Iris pigment epithelial cell (primary cell): ENCODE measurements at places on chromosomes 6 and 20.

DNA sequence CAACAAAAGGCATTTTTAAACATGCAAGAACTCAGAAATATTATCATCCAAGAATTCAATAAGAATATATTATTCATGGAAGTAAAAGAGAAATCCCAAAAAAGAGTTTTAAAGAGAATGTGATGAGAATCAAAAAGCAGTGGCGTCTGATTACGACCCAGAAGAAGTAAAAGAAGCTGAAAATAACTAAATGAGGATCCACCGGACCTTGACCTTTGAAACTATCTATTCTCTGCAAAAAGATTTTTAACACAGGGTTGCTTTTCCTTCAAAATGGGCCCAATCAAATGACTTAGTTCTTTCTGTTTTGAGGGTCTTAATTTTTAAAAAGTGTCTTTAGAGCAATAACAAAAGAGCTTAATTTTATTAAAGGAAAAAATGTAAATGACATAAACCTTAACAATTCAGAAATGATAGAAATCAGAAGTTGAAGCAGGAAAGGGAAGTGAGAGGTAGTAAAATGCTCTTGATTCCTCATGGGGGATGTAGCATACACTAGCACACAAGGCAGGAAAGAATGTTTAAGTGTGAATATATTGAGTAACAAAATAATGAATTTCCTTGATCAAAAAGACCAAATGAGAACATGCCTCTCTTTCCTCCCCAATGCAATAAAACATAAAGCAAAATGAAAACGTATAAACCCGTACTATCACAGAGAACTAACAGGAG lies 223.1 kb upstream of the PRDM1 start:
- no peak for DNase-seq

GRCh38 chr6:46876126-46876525 lies 45.6 kb downstream of the ADGRF5 start:
- DNase-seq, result peak; percentile 29

- no peak for DNase-seq
These were observed 520.9 kb downstream of the CD83 start for GRCh38 chr6:14638435-14638905.

DNA sequence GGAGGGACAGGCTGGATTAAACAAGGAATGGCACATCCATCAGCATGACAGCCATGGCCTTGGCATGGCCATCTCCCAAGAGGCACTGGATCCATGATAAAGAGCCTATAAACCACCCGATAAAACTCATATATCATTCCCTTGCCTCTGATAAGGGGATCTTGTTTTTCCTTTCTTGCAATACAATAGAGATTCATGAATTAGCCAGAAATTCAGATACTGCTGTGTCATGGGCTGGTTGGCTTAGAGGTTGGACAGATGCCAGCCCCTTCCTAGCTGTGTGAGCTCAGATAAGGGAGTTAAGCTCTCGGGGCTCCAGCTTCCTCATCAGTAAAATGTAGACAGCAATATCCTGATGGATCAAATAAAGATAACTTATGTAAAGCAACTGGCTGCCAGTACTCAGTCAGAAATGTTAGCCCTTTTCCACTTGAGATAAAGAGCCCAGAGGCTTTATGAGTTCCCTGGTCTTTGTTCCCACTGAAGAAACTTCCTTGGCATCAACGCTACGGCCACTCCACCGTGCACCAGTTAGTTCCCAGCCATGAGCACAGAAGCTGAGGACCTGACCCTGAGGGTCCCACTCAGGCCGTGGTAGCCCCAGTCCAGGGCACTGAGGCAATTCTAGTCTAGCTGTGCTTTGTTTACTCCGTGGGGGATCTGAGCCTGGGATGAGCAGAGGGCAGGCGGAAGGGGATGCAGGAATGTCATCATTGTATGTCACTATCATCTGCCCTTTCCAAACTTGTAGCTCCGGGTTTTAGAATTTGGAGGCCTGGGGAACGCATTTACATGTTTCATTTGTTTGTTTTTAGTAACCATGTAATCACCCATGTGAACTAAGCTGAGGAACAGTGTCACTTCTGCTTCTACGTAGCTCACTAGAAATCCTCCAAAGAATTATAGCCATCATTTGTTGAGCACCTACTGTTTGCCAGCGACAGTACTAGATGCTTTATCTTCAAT lies 67.2 kb upstream of the TBC1D7 start:
- peak; percentile 92 for DNase-seq

DNA sequence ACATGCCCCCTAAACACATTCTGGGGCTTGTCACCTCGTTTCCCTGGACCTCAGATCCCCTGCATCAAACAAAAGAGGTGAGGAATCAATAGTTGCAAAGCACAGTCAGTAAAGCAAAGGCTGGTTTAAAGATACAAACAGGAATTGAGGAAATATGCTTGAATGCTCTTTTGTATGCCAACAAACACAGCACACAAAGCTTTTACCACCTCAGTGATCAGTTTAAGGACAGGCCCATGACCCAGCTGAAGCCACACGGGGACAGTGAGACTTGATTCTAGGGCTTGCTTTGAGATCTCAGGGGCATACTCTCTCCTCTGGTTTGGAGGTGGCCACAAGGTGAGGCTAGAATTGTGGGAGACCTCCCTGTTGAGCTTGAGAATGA lies 182.9 kb upstream of the CST7 start:
- DNase-seq, result no peak

- no peak for DNase-seq
These were observed 83.9 kb downstream of the RIPOR3 start for GRCh38 chr20:50607436-50607835.

DNA sequence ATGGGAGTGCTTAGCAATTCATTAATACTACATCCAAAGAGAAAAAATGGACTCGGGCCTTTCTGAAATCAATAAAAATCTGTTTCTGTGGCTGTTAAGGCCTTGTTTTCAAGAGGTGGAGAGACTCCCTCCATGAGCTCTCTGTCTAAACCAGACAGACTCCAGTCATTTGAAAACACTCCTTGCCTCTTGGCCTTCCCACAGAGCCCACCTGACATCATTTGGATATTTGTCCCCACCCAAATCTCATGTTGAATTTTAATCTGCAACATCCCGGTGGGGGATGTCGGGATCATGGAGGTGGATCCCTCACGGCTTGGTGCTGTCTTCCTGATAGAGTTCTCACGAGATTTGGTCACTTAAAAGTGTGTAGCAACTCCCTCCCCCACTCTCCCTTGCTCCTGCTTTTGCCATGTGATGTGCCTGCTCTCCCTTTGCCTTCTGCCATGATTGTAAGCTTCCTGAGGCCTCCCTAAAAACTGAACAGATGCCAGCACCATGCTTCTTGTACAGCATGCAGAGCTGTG lies 226.3 kb downstream of the TBXT start:
- DNase-seq, result no peak

- DNase-seq, result no peak
These were observed 96.4 kb upstream of the RNF24 start for GRCh38 chr20:4111440-4112411.

GRCh38 chr20:33386673-33387072 lies 14.6 kb downstream of the CDK5RAP1 start:
- no peak for DNase-seq

DNA sequence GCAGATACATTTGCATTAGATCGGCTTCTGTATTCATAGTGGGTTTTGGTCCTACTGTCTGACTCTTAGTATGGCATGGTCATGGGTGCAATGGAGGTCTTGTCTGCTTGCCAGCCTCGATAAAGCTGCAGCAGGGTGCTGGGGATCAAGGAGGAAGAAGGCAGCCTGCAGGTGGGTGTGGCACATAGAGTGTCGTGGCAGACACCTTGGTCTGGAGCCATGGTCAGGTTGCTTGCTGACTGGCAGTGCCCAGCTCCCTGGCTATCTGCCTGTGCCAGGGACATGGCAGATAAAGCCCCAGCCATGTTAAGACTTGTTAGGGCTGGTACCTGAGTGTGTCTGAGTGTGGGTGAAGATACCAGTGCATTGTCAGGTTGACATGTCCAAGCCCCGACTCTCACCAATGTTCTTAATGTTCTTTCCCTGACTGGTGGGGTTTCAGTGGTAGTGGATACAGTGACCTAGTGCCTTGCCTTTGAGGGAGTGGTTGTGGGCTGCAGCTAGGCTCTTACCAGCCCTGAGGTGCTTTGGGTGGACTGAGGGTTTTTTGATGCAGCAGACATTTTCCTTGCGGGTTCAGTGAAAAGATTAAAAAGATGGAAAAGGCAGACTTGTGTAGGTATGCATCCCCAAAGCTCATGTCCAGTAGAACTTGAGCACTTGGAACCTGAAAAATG lies 1.8 kb downstream of the FAM83D start:
- DNase-seq, result no peak
